ENCODE measurements at places on chromosomes 3 and 15.

DNA sequence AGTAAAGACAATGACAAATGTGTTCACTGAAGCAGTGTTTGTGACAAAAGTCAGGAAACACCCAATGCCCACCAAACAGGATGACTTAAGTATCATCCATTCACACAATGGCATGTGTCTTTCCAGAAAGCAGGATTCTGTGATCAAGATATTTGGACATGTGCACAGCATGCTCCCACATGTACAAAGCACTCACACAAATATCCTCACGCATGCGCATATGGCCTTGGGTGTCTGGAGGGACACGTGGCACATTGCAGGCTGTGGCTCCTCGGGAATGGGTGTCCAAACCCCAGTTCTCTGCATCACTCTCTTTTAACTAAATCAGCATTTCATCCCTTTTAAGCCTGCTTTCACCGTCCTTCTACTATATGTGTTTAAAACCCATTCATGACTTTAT lies 130.5 kb downstream of the KLF13 start:
- DNase-seq, result no peak

DNA sequence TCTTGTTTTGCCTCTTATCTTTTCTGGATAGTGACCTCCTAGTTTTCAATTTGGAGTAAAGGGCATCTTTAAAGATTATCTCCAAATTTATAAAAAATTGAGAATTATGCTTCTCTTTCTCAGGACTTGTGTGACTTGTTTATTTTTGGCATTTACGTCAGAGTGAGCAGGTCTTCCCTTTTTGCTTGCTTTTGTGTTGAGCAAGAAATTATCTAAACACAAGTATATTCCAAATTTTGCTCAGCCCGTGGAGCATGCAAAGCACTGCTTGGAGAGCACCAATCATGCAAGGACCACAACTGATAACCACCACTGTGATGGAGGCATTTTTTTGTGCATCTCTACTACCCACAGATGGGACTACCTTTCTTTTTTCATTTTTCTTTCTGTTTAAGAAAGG lies 7.1 kb downstream of the SLC25A26 start:
- no peak for DNase-seq

DNA sequence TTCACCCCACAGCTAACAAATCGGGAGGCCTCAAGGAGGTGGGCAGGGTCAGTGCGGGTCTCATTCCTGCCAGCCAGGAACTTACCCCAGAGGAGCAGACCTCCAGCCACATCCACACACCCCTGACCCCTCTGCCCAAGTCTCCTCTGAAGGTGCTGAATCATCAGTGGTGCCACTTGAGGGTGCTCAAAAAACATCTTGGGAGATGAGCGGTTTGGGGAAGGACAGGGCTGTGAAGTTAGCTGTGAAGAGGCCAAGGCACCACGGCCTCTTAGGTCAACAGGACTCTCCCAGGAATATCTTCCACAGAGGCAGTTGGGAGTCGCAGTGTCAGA lies 1.2 kb downstream of the DAPK2 start:
- DNase-seq, result no peak

DNA sequence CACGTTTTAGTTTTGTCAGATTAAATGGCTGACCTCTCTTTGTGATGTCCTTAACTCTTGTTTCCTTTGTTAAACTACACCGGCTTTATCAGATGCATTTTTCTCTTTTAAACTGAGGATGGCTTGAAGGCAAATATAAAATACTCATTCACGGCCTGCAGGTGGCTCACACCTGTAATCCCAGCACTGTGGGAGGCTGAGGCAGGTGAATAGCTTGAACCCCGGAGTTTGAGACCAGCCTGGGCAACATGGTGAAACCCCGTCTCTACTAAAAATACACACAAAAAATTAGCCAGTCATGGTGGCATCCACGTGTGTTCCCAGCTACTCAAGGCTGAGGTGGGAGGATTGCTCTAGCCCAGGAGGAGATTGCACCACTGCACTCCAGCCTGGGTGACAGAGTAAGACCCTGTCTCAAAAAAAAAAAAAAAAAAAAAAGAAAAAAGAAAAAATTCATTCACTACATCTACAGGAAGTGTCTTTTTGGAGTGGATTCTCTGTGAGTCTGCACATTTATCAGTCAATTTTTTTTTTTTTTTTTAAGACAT lies 34.7 kb upstream of the SACM1L start:
- DNase-seq, result no peak

- no peak for DNase-seq
These were observed 420.4 kb downstream of the TIGIT start for GRCh38 chr3:114714237-114714636.

- DNase-seq, result no peak
These were observed 246.4 kb downstream of the ZNF621 start for GRCh38 chr3:40771112-40771511.

GRCh38 chr3:177800561-177800960 lies 603.3 kb upstream of the TBL1XR1 start:
- DNase-seq, result no peak

DNA sequence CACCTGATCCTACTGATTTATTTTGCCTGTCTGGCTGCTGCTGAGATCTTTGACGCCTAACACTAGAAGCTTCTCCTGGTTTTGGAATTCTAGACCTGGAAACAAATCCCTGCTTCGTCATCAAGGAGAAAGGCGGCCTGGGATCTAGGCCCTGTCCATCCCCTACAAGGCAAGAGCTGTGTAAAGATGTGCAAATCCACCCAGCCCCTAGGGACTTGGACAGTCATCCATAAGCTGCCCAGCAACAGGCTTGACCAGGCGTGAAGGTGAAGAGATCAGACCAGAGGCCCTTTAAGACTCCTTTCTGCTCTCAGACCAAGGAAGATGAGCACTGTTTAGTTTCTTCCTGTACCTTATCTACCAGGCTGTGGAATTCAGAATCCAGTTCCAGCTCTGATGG lies 32.2 kb downstream of the SLC41A3 start:
- DNase-seq, result no peak

GRCh38 chr3:10242182-10243065 lies 5.8 kb upstream of the TATDN2 start:
- no peak for DNase-seq

GRCh38 chr3:167057581-167057980 lies 322.5 kb downstream of the ZBBX start:
- DNase-seq, result no peak

GRCh38 chr3:189953551-189953950 lies 167.1 kb downstream of the P3H2 start:
- no peak for DNase-seq

DNA sequence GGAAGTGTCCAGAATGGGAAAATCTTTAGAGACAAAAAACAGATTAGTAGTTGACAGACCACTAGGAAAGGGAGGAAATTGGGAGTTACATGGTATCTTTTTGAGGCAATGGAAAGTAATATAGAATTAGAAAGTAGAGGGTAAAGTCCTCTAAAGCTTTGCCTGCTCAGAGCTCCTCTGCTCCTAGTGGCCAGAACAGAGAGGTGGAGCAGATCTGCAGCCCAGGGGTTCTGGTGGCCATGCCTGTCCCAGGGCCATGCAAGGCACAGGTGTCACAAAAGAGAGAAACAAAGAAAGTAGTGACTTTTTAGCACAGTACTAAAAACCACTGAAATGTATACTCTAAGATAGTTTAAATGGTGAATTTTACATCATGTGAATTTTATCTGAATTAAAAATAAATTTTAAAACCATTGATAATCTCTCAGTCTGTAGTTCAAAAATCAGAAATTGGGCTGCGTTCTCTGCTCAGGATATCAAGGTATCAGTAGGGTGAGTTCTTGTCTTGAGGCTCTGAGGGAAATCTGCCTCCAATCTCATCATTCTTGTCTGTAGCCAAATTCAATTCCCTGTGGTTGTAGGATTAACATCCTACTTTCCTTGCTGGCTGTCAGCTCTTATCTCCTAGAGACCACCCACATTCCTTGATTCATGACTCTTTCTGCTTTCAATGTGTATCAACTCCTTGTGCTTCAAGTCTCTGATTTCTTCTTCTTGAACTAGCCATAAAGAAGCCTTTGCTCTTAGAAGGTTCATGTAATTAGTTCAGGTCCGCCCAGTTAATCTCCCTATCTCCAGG lies 23.6 kb downstream of the PYGO1 start:
- no peak for DNase-seq

GRCh38 chr3:66431494-66431893 lies 69.3 kb downstream of the LRIG1 start:
- no peak for DNase-seq

- DNase-seq, result no peak
These were observed 31.6 kb upstream of the FAM174B start for GRCh38 chr15:92687195-92687602.

DNA sequence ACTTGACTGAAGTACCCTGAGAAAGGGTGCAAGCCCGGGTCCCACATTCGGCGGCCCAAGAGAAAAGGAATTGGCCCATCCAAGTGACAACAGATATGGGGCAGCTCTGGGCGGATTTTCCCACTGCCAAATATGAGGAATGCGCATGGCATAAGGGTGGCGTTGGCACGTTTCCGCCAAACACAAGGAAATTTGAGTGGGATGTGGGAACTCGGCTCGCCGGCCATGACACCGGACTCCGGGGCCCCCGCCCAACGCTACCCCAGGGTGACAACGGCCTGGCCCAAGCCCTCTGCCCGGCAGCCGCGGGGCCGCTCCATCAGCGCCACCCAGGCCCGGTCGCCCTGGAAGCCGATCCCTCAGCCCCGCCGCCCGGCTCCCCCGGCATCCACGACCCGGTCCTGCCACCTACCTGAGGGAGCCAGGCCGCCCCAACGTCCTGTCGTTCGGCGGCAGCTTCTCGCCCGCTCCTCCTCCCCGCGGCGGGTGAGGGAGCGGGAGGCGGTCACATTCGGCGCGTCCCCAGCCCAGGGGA lies 449 bp downstream of the RAF1 start:
- no peak for DNase-seq

GRCh38 chr15:71114887-71115566 lies at the start of gene THSD4:
THSD4 (plus strand) TSS chr15:71115471.
- DNase-seq, result no peak

DNA sequence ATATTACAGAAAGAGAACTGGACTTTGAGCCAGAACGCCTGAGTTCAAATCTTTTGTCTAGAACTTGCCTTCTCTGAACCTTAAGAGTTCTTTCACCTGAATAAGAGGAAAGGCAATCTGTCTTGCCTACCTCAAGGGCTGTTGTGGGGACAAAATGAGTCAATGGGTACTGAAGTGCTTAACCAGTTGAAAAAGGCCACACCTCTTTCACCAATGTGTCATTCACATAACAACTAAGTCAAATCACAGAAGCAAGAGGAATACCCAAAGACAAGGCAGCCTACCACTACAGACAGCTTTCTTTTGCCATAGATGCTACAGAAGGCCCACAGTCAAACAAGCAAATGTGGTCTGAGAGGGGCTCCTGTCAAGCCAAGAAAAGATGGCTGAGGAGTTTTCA lies 39.7 kb downstream of the NBEAL2 start:
- no peak for DNase-seq

DNA sequence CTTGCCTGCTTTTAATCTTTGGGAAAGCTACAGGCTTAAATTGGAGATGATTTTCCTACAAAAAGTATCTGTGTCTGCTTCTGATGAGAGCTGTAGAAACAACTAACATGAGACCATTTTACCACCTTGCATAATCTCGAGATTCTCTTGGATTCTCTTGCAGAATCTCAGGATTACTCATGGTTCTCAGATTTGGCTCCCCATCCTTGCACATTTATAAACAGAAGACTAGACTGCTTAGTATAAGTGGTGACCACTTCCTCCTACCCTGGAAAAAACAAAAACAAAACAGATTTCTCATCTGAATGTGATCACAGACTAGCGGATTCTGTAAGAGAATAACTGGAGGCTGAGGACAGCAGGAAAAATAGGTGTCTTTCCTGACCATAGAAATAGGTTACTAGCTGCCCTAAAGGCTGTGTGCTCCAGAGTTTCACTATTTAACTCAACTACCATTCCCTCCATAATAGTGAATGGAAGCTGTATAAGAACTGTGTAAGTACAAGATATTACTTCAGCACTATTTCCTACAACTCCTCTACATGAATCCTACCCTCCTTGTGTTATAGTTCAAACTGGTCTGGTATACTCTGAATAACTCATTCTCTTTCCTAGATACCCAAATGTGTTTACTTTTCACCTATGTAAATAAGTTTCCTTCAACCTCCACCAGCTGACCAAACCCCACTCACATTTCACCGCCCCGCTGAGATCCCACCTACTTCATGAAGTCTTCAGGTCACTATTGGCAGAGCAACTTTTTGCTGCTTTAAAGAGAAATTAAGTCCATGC lies 122.2 kb upstream of the C2CD4B start:
- DNase-seq, result no peak

DNA sequence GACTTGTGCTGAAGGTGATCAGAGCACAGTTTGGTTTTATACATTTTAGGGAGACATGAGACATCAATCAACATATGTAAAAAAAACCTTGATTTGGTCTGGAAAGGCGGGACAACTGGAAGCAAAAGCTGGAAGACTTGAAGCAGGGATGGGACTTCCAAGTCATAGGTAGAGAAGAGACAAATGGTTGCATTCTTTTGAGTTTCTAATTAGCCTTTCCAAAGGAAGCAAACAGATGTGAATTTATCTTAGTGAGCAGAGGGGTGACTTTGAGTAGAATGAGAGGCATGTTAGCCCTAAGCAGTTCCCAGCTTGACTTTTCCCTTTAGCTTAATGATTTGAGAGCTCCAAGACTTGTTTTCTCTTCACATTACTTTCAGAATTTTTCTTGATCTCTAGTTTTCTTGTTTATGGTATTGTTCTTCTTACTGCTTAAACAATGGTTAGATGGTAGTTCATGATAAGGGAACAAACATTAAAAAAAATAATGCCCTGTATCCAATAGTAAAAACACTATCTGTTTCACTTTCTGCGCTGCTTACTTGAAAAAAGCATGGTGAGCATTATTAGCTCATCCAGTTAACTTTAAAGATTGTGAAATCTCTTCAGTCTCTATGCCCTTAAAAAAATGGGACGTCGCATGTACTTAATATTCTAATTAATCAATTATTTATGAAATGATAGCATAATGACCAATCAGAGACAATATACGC lies 48.5 kb upstream of the BCHE start:
- DNase-seq, result no peak

DNA sequence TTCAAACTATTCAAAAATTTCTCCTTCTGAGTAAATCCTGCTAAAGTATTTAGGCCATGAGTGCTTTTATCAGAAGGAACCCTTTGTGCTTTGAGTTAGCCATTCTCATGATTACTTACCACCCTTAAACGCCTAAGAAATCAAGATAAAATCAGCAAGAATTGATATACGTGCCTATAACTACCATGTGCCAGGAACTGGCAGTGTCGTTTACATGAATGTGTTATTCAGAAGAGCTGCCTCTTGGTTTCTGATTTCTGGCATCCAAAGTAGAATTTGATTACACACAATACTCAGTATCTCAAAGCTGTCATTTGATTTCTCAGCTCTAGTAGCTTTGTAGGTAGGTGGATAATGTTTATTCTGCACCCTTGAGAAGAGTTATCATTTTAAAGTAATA lies 351.3 kb upstream of the CCDC54 start:
- no peak for DNase-seq

DNA sequence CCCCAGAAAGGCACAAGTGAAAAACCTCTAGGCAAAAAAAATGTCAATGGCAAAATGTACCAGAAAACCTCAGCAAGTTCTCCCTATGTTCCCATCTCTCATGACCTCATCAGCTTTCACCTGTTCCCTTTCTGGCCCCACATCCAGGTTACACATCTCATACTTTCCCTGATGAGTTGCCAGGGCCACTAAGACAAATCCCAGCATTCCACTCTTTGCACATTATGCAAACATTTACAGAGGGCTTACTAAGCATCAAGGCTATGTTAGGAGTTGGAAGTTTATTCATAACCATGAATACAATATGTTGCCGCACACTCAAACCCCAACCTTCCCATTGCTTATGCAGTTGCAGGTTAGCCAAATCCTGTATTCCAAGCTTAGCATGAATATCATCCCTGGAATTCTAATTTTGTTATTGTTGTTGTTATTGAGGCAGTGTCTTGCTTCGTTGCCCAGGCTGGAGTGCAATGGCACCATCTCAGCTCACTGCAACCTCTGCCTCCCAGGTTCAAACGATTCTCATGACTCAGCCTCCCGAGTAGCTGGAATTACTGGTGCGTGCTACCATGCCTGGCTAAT lies 129.3 kb upstream of the UBE2E2 start:
- no peak for DNase-seq

Measured in NCI-H187 treated with DMSO at 0.1 percent for 48 hours (cell line).